Stimulated activated CD4-positive, alpha-beta T cell treated with anti-CD3 and anti-CD28 coated beads, Interleukin-1b, Interleukin-23, amount 100 ng/mL, for 1 hour (primary cell): ENCODE measurements at places on chromosomes 5 and 9.

GRCh38 chr5:177594071-177594470, 2.1 kb downstream of the TMED9 start:
- no peak for DNase-seq

DNA sequence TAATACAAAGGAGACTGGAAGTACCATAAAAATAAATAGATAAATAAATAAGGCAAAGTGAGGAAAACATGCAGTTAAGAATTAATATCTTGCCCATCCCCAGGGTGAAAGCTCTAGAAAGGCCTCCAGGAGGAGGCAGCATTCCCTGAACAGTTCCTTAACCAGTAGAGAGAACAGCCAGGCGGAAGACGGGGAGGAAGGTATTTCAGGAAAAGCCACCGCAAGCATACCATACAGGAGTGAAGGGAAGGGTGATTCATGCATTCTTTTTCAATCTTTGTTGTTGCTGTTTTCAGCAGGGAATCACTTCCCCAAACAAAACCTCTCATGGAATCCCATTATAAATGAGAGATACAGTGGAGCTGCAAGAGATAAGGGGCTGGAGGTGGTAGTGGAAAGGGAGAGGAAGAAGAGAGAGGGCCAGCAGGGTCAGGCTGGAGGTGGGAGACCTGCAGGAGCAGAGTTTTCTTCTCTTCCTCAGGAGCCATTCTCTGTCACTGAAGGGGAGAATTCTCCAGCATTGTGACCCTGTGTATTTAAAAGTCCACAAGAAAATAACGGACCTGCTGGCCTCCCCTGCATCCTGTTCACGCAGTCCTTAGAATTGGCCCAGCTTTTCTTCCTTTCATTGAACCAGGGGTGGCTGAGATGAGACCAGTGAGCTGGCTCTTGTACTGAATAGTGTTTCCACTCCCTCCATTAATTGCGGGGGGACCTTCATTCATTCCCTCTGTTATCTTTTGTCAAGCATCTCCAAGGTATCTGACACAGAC, 255.9 kb downstream of the FAM114A2 start:
- no peak for DNase-seq

GRCh38 chr5:56145106-56145505, 88.0 kb downstream of the ANKRD55 start:
- no peak for DNase-seq

DNA sequence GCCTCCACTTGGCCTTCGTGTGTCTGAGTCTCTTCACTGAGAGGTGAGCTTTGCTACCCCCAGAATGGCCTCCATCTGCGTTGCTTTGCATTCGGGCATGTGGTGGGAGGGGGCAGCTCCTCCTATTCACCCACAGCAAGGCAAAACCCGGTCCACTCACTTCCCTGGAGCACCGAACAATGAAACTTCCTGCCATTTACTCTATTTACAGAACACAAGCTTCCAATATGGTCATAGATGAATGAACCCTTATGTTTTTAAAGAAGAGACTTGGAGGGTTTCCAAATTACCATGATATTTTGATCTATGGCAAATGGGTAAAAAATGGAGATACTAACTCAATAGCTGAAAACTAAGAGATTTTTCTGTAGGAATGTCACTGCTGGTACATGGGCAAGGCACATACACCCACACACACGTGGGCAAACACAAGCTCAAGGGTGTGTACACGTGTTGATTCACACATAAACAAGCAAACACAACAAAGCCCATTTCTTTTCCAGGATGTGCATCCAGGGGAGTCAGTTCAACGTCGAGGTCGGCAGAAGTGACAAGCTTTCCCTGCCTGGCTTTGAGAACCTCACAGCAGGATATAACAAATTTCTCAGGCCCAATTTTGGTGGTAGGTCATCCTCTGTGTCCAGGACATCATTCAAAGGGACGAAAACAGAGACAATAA, 5.2 kb downstream of the GABRP start:
- no peak for DNase-seq

DNA sequence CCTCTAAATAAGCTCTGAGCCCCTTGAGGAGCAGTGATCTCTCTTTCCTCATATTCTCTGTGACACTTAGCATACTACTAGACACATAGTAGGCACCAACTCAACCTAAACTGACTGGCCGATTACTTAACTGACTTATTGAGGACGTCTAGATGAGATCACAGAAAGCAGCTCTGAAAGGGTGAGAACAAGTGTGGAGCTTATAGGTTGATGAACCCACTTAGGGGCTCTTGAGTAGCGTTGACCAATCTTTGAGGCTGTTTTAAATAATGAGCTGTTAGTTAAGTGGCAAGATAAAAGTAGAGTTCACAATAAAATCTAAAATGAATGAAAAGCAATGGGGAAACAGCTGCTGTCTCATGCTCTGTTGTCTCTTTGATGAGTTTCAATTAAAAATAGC, 124.7 kb upstream of the TNPO1 start:
- DNase-seq: no peak

GRCh38 chr9:34520505-34521385, 2.0 kb downstream of the ENHO start:
- DNase-seq: no peak

DNA sequence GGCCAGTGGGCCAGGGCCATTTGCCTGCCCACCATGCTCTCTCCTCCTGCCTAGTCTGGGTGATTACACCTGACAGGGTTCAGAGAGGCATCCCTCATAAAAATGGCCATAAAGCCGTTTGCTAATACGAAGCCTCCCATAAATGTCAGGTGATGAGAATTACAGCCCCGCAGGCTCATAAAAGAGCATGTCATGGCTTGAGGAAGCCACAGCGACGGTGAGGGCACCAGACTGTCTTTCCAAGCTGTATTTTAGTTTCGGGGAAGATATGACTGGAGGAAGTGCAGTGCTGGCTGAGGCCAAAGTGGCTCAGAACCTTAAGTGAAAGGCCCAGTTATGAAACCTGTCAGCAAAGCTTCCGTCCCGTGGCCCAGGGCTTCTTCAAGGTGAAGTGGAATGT, 18.5 kb upstream of the TCERG1 start:
- DNase-seq: no peak

DNA sequence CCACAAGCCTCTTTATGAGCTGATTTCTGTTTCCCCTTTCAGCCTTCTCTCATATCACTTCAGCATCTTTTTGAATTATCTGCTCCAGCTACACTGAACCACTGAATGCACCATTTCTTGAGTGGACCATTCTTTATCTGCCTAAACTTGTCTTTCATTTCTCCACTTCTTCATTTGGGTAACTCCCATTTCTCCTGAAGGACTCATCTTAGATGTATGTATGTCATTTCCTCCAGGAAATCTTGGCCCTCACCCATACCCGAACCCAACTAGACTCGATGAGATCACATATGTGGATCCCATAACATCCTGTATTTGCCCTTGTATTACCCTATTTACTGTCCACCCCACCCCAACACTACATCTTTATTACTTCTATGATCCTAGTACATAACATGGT, 249.8 kb downstream of the KIF4B start:
- DNase-seq: no peak

DNA sequence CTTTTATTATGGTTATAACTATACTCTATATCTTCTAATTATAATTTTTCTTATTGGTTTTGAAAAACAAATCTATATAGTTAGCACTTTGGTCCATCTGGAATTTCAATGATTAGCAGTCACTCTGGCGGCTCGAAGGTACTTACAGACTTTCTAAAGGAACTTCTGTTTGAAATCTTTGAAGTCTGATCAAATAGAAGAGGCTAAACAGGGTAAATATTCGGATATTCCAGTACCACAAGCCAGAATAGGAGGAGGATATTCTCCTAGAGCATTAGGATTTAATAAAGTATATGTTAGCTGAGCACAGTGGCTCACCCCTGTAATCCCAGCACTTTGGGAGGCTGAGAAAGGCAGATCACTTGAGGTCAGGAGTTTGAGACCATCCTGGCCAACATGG, 38.7 kb upstream of the HSD17B3 start:
- DNase-seq: no peak

DNA sequence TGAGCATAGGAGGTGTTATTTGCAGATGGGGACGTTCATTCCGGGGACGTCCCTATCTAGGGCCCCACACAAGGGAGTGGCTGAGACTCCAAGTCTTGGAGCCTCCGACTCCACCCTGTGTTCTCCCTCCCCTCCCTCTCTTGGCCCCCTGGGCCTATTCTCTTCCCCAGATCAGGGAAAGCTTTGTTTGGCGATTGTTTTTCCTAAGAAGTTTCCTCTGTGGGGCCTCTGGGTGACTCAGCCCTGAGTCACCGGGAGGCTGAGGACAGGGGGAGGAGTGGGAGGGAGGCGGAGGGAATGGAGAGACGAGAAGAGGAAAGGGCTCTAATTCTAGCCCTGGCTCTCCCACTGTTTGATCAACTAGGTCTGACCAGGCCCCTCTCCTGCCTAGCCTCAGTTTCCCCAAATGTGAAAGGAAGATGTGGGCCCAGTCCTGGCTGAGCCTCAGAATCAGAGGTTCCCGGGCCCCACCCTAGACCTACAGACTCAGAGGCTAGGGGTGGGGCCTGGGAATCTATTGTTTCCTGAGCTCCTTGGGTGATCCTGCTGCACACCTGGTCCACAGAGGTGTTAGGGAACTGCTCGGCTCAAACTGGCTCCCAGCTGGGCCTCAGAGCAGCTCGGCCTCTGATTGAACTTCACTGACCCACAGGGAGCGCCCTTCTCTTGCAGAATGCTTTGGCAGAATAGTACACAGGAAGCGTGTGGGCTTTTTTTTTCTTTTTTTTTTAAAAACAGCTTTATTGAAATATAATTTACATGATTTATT, 19.2 kb downstream of the GSN start:
- no peak for DNase-seq

GRCh38 chr5:60349891-60350415, 350.0 kb downstream of the DEPDC1B start:
- no peak for DNase-seq

GRCh38 chr5:163645421-163646416, 140.3 kb downstream of the MAT2B start:
- no peak for DNase-seq

DNA sequence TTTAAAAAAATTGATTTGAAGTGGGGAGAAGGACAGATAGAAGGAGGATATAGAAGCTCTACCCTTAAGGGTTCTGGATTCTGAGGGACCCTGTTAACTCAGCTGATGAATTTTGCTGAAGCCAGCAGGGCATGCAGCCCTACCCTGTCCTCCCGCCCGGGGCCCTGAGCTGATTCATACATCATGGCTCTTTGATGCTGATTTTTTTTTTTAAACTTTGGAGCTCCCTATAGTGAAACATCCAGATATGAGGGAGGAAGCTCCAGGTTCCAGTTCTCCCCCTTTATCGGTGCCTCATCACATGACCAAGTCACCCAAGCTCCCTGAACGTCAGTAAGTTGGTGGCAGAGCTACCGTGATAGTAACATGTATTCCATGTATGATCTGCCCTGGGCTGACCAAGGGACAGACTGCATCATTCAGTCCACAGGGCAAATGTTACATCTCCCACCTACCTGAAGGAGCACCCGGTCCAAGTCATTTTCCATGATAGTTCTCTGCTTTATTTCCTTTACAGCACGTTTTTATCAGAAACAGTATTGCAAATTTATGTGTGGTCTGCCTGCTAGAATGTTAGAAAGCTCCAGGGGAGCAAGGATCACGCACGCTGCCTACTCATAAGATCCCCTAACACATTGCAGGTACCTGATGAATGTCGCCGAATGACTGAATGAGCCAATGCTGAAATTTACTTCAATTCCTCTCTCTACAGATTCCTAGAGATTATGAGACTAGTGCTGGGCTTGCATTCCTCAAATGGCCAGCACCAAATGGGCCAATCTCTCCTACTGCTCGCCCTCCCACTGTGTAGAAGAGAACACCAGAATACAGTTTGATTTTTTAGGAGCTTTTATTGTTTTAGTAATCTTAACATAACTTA, 25.9 kb downstream of the SPARC start:
- no peak for DNase-seq

DNA sequence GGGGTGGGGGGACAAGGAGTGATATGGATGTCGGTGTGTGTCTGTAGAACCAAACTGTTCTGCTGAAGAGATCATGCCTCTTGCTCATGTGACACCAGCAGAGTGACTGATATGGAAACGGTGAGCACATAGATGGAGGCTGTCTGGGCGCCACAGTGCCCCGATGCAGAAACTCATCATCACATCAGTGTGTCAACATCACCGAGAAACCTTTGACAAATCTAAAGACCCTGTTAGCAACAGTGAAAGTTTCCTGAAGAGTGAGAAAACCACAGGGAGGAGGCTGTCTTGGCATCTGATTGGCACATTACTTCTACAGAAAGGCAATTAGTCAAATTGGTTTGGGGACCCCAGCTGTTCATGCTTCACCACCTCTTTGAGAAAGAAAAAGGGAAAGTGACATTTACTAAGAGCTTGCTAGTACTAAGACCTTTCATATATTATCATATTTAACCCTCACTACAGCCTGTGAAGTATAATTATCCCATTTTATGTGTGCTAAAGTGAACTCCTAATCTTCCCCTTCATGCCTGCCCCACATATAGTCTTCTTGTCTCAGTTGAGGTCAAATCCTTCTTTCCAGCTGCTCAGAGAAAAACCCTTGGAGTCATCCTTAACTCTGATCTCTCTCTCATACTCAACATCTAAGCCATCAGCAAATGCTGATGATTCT, 25.6 kb downstream of the CSF2 start:
- DNase-seq: peak; percentile 32

- no peak for DNase-seq
These were observed 166.5 kb upstream of the NR3C1 start for GRCh38 chr5:143569722-143570567.

DNA sequence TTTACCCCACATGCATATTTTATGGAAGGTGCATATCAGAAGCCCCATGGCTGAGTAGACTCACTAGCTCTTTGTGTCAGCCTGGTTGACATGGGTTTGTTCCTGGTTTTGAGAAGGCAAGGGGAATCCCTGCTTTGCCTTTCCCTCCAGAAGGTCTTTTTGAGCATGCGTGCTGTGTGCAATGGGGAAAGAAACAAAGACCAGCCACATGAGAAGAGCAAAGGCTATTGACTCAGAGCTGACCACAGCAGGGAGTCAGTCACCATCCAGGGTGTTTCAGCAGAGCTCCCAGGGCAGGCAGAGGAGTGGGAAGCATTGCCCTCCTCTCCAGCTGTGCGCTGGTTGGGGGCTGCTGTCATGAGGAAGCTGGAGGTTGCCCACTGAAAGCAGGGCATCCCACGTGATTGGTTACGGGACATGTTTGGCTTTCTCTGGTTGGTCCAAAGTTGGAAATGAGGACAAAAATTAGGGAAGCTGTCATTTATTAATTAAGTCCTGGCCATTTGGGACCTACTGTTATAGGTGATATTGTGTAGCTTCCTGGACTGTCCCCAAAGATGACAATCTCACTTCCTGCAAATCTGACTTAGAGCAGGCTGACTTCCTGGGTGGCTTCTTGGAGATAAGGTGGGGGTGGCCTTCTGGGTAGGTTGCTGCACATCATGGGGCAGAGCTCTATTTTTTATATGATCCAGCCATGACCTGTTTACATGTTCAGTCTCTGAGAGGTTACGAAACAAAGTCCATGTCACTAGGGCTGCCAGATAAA, 48.9 kb upstream of the TDRD7 start:
- no peak for DNase-seq

DNA sequence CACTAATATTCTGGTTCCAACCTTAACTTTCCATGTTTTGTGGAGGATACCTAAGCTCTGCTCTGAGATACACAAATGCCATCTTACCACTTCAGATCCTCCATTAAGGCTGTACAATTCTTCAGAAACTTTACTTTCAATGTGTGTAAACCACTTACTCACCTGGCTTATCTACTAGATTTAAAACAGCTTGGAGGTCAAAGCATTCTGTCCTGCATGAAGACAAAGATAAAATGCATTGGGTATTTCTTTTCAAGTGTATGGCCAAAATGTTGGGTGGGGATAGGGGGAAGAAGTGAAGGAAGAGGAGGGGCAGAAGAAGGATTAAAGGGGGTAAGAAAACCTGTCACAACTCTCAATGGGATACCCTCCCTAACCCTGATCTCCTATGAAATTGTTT, 939 bp downstream of the GOLGA1 start:
- DNase-seq: no peak
